ENCODE measurements at places on chromosomes 2 and 18.

DNA sequence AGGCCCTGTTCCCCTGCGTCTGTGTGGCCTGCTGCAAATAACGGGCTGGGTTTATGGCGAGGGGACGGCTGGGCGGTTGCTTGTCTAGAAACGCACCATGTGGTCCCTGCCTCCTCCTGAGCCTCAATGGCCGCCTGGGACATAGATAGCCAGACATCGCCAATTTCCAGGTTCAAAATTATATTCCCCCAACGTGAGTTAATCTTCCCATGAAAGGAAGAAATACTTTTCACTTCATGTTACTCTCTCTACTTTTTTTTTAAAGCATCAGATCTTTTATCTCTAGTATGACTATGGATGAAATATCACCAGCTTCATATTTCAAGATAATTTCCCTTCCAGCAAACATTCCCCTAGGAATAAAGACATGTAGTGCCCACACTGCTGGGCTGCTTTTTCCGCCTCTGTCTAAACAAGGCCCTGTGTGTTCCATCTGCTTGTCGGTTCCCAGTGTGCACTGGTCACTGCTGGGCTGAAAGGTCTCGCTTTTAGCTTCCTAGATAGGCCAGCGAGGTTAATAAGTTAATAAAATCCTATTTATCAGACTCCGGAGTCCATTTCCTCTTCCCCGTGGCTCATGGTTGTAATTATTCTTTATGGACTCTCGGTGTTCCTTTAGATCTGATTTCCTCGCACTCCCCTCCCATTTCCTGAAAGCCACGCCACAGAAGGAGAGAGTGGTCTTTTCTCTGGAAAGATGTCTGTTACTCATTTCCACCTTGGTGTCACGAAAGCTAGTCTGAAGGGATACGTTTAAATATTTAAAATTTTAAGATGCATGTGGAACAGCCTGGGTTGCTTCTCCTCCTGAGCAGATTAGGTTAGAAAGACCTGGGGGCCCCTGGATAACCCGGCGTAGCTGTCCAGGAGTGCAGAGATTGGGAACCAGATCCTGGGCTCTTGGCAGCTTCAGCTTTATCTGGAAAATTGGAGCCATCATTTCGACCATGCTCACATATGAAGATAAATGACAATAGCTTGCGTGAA, 196.6 kb upstream of the COPS8 start:
- DNase-seq = no peak

- no peak for DNase-seq
These were observed 9.1 kb downstream of the SCLY start for GRCh38 chr2:238069877-238070276.

DNA sequence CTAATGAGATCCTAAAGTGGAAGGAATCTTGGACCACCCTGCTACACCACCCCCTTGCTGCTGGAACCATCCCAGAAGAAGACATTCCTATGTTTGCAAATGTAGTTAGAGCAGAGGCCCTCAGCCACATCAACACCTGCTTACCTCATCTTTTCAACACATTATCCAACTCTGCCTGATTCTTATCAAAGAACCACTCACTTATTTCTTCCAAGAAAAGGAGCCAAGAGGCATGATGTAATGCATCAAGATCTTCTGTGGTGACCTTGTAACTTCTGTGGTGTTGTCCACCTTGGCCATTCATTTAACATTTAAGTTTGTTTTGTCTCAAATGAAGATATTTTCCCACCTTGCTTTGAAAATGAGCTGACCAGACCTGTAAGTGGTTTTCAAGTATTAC, 338.1 kb downstream of the CTNNA2 start:
- no peak for DNase-seq

GRCh38 chr2:120346026-120346666, at the start of gene INHBB:
Gene INHBB (plus strand): TSS chr2:120346136. CDS start chr2:120346189, 53 bp downstream.
- no peak for DNase-seq

DNA sequence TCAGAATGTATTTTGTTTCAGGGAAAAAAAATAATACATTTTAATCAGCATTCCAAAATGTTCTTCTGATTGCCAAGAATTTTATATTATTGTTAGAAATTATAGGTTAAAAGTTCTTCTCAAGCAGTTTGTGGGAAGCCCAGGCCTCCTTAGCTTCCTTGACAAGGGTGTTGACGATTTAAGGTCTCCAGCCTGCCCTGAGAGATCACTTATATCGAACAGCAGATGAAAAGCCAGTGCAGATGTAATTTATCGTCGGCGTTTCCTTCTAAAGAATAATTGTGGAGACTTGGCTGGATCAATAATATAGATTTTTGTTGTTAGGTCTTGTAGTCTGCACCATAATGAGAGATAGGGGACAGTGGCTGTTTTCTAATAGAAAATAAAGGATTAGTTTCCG, 280.6 kb downstream of the ZNF407 start:
- DNase-seq = no peak

DNA sequence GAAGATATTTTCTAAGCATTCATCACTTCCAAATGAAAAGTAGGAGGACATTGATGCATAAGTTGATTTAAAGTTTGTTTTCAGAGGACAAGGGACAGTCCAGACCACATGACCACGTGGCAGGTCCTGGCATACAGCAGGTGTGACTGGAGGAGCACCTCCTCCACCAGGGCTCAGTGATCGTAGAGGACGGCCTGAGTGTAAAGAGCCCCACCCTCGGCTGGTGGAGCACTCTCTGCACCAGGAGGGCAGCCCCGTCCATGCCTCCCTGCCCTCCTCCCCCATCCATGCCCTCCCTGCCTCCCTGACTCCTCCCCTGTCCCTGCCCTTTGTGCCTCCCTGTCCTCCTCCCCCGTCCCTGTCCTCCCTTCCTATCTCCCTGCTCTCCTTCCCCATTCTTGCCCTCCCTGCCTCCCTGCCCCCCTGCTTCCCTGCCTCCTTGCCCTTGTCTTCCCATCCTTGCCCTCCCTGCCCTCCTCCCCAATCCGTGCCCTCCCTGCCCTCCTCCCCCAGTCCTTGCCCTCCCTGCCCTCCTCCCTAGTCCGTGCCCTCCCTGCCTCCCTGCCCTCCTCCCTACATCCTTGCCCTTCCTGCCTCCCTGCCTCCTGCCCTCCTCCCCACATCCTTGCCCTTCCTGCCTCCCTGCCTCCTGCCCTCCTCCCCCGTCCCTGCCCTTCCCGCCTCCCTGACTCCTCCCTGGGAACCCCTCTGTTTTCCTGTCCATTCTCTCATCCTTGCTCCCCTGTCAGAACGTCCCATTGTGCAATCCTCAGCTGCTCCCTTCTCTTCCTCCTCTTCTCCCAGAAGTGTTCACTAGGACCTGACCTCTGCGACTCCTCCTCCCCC, 47.9 kb downstream of the ANKMY1 start:
- no peak for DNase-seq

DNA sequence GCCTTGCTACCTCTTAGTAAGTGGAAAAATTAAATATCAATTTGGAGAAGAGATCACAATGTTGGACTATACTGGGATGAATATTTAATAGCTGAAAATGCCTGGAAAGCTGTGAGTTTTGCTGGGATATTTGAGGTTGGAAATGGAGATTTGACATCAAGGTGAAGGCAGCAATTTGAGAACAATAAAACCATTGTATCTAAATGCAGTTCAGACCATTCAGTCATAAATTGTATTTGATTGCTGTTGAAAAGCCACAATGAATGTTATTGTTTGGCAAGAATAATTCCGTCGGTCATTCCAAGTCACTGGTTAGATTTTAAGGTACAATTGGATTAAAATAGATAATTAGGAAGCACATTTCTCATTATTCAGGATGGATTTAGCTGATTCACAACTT, 325.6 kb downstream of the HRH4 start:
- no peak for DNase-seq

- DNase-seq = peak; percentile 31
These were observed 901 bp upstream of the MFSD6 start for GRCh38 chr2:190407246-190407661.

- DNase-seq = no peak
These were observed 6.0 kb downstream of the MC2R start for GRCh38 chr18:13909141-13909940.

DNA sequence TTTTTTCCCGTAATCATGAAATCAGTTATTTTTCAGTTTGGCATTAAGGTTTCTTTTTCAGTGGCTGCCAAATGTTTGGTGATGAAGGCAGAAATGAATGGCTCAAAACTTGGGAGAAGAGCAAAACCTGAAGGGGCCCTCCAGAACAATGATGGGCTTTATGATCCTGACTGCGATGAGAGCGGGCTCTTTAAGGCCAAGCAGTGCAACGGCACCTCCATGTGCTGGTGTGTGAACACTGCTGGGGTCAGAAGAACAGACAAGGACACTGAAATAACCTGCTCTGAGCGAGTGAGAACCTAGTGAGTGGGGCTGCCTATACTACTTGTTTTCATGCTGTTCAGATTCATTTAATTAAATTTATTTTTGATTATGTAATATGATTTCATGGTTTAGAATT, 29.2 kb upstream of the MSH2 start:
- peak; percentile 56 for DNase-seq

GRCh38 chr2:172972005-172972619, 103.5 kb upstream of the MAP3K20 start:
- DNase-seq = peak; percentile 78
